ENCODE measurements at places on chromosomes 7 and 10.
A peak's percentile ranks its signal among the peaks of the same experiment; 100 is the strongest.

GRCh38 chr7:105581066-105581811, at the start of gene EFCAB10:
EFCAB10 (minus strand) TSS chr7:105581493; CDS start chr7:105581463, 30 bp downstream.
- peak; percentile 53 for DNase-seq

- no peak for DNase-seq
Observed at GRCh38 chr10:42738679-42739078, 43.9 kb upstream of the BMS1 start.

GRCh38 chr10:84160663-84161362, 12.8 kb upstream of the GPR15LG start:
- no peak for DNase-seq

DNA sequence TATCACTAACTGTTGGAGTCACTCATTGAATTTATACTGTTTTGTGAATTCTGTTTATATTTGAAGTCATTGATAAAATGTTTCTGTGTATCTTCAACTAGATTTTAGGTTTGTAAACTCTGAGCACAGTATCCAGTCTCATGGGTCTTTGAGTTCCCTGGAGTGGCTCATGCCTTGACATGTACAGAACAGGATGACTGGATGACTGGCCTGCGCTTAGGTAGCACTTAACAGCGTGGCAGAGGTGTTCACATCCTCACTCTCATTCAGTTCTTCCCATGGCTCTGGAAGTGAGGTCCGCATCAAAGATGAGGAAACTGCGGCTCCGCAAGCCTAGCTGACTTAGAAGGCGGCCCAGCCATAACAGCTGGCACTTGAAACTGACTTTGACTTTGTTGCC, 576.9 kb downstream of the SUGCT start:
- no peak for DNase-seq

DNA sequence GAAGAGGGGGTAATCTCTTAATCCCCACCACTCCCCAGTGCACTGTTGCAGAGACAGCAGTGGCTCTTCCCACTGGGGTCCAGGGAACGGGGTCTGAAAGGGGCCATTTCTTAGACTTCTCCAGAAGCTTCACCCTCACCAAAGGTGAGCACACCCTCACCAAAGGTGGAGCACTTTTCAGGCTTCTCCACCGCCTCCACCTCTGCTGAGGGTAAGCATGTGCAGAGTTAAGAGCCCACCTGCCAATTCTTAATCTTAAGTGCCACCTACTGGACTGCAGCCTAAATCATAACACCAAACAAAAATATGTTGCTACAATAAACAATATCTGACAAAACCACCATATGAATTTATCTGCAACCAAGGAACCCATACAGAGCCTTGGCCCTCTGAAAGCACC, 27.0 kb downstream of the SNX13 start:
- DNase-seq, result no peak

GRCh38 chr7:91940171-91940570, 491 bp upstream of the AKAP9 start:
- peak; percentile 11 for DNase-seq

DNA sequence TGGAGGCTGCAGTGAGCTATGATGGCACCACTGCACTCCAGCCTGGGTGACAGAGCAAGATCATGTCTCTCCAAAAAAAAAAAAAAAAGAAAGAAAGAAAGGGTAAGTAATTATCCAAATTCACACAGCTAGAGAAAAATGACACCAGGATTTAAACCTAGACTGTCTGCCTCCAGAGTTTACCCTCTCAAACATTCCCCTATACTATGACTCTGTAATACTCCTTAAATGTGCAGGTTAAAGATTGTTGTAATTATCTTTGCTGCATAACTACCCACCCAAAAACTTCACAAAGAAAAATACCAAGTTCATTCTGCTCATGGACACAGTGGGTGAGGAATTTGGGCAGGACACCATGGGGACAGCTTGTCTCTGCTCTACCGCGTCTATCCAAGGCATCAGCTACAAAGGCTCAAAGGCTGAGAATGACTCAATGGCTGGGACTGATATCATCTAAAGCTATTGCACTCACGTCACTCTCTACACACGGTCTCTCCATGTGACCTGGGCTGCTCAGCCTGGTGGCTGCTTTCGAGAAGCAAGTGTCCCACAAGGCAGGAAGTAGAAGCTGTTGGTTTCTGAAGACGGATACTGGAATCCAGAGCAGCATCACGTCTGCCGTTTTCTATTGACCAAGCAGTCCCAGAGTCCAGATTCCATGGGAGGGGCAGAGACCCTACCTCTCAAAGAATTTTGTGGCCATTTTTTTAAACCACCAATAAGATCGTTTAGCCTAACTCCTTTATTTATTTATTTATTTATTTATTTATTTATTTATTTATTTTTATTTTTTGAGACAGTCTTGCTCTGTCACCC, 185.7 kb upstream of the AUTS2 start:
- DNase-seq, result no peak

GRCh38 chr7:77529279-77529678, 7.8 kb upstream of the PTPN12 start:
- DNase-seq, result no peak

DNA sequence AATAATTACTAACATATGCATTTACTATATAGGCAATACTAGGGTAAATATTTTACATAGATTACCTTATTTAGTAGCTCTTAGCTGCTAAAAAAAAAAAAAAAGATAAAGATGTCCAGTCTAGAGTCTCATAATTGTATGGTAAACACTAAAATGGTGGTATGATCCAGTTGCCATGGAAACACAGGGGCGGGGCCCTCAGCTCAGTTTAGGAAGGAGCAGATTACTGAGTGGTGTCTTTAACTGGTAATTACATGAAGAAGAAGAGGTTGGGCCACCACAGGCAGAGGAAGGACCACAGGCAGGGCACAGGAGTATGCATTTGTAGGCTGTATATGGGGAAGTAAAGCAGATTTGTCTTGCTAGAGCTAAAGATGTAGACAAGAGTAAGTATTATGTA, 43.7 kb downstream of the ITGB8 start:
- no peak for DNase-seq

- DNase-seq, result no peak
Observed at GRCh38 chr7:26447116-26447515, 155.5 kb downstream of the SNX10 start.

DNA sequence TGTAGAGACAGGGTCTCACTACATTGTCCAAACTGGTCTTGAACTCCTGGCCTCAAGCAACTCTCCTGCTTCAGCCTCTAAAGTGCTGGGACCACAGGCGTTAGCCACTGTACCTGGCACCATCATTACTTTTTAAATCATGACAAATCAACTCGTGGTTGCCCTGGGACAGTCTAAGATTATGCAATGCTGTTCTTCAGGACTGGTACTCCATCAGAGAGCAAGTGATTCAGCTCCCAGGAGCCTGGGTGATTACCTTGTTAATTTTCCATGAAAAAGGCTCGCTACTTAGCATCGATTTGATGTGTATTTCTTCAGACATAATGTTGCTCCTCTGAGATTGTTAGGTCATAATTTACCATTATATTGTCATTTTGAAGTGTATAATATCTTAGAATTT, 158.9 kb upstream of the STEAP4 start:
- no peak for DNase-seq

DNA sequence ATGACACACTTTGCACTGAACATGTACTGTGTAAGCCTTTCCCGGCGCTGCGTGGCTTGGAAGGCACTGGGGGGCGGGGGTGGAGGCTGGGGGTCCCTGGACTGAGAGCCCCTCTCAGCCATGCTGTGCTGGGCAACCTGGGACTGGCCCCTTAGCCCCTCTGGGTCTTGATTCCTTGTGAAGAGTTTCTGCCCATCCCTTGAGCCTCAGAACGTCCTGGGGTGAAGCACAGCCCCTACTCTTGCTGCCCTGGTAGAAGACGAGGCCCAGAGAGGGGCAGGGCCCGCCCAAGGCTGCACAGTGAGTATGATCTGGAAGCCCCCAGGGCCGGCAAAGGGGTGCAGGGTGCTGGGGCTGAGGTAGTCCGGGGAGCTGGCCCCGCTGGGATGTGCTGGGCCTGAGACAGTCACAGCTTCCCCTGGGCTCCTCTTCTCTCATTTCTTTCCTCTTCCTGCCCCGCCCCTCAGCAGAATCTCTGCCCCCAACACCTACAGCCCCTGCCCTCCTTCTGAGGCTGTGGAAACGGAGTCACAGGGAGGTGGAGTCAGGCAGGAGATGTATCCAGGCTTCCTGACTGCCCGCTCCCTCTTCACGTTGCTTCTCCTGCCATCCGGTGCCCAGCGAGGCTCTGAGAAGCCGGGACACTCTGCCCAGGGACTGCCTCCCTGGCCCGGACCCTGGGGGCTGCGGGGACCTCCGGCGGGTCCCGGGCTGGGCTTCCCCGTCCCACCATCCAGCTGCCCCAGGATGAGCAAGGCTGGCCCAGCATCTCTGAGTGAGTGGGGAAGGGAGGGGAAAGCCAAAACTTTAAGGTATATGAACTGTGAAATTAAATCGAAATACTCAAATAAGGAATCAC, 60.5 kb downstream of the UNCX start:
- DNase-seq, result no peak

- DNase-seq, result no peak
Observed at GRCh38 chr10:86111902-86112545, 254.6 kb downstream of the GRID1 start.

DNA sequence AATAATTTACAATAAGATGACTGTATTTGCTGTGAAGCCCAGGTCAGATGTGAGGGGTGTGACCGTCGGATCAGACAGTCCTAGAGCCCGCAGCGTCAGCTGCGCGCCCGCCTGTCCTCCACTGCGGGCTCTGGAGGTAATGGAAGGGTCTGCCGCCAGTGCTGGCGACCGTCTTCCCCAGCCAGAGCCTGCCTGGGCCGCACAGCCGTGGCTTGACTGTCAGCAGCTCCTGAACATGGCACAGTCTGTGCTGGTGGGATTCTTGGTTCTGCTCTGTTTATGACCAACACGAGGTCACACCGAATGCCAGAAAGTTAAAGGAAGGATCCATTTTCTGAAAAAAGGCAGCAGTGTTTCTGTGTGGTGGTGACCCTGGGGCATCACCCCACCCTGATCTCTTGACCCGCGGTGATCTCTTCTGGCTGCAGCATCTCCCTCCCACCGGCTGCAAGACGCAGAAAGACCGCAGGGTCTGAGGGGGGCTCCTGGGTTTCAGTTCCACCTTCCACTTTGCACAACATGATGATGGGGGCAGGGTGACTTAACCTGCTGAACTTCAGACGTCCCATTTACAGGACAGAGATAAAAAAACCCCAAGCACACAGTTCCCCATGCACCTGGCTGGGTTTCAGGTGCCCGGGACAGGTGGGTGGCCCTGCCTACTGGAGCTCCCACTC, 103.7 kb downstream of the DNAJB6 start:
- no peak for DNase-seq

DNA sequence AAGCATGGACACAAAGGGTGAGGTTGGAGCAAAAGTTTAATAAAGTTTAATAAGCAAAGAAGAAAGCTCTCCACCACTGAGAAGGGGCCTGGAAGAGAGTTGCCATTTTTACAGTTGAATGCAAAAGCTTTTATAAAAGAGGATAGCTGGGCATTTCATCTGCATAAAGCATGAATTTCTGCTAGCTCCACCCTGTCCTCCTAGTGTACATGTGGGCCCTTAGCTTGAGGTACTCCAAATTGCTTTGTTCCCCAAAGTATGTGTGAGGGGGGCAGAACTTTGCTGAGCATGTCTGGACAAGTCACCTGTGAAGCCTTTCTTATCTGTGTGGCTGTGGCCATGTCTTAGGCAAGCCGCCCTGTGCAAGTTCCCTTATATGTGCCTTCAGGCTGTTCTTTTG, 22.6 kb upstream of the CROT start:
- no peak for DNase-seq

DNA sequence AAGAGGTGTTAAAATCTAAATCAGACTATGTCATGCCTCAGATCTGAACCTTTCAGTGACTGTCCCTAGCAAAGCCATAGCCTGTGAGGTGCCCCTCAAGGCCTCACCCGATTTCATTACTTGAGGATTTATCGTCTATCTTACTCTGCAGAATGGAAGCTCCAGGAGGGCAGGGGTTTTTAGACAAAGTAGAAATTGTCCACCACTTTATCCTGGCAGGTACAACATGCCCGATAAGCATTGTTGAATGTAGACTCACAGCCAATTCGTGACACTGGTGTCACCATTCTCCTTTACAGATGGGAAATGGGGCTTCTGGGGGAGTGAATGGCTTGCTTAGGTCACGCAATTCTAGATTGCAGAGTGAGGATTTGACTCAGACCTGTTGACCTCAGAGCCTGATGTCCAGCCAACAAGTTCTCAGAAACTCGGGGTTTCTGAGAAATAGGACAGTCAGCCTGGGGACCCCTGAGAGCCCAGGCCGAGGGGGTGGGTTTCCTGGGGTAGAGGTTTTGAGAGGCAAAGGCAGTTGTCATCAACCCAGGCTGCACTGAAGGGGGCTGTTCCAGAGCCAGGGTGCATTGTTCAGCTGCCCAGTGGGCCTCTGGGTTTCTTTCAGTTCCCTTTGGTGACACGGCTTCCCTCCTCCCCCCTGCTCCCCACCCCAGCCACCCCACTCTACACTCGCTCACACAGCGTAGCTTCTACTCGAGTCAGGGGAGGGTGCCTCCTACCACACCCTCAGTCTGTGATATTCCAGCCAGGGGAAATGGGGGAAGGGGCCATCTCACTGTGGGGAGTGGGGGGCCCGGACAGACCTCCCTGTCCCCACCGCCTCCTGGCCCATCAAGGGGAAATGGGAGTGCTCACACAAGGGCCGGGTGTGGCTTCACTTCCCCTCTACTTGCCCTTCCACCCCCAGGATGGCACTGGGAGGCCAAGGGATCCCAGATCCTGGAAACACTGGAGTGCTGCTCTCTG, 3.1 kb upstream of the IRF5 start:
- no peak for DNase-seq

- DNase-seq, result no peak
Observed at GRCh38 chr10:33334805-33335550, 511 bp upstream of the NRP1 start.

DNA sequence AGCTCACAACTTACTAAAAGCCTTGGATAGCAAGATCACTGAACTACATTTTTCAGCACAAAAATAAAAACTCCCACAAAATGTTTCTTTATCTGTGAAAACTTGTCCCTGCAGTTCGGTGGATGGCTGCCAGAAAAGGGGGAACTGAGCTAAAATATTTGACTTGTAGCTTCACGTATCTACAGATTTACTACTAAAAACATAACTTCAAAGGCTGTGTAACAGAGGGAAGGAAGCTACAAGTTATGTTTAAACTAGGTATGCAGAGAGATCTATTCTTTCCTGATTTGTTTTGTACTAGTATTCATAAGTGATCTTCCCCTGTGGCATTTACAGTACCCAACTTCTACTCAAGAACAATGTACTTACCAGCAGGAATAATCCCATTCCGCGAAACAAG, 25.1 kb downstream of the SGCE start:
- DNase-seq, result no peak

DNA sequence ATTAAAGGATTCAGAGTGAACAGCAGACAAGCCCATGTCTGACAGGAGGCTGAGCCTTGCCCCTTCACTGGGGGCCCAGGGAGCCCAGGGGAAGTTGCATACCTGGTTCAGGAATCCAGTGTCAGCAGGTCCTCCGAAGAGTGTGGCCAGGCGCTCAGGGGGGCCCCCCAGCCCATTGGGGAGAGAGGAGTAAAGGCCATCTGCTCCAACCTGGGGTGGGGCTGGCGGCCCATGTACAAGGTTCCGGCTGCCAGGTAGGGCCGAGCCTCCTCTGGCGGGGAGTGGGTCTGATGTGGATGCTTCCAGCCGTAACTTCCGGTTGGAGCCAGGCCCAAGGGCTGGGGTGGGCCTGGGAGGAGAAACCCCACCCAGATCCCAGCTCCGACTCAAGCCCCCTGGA, 2.3 kb downstream of the PSD start:
- DNase-seq, result no peak

Measured in stimulated activated CD4-positive, alpha-beta T cell treated with anti-CD3 and anti-CD28 coated beads, Interleukin-4, amount 100 ng/mL, for 48 hours (primary cell).